Neural progenitor cell (in vitro differentiated cells): ENCODE measurements at places on chromosomes 11 and 22.

DNA sequence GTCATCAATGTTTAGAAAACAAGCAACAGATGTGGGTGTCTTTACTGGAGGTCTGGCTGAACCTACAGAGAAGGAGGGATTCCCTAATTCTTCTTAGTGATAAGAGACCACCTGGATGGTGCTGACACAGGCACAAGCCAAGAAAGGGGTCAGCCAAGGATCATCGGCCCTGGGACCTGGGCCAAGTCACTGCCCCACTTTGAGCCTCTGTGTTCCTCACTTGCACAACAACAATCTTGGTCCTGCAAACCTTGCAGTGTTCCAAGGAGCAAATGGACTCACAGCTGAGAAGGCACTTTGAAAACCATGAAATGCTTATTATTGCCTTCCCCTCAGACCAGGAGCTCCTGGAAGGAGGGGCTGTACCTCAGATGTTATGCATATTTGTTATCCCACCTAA, 7.0 kb upstream of the KCNE3 start:
- no peak for DNase-seq

DNA sequence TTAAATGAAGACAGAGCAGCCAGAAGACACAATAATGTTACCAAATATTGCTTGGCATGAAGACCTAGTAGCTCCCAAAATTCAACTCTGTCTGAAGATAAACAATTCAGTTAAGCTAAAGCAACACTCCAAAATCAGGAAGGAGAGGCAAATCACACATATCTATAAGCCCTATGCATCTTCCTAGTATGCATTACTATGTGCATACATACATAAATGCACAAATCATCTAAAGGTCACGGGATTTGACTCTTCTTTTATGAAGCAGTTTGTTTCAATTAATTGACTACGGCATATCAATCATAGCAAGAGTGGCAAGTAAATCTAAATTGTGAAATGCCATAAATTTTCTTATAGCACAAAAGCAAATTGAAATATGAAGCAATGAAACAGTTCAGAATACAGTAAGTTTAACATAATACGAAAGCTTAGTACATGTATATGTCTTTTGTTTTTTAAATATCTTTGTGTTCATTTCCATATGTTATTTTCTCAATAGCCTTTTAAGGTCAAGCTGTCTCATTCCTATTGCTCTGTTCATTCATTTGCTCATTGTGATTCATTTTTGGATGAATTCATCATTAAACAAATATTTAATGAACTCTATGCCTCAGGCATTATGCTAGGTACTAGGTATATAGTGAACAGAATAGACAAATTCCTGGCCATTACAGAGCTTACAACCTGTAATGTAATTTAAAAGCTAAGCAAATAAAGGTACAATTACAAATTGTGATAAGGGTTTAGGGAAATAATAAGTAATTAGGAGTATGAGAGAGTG, 540.5 kb downstream of the DLG2 start:
- DNase-seq: no peak

DNA sequence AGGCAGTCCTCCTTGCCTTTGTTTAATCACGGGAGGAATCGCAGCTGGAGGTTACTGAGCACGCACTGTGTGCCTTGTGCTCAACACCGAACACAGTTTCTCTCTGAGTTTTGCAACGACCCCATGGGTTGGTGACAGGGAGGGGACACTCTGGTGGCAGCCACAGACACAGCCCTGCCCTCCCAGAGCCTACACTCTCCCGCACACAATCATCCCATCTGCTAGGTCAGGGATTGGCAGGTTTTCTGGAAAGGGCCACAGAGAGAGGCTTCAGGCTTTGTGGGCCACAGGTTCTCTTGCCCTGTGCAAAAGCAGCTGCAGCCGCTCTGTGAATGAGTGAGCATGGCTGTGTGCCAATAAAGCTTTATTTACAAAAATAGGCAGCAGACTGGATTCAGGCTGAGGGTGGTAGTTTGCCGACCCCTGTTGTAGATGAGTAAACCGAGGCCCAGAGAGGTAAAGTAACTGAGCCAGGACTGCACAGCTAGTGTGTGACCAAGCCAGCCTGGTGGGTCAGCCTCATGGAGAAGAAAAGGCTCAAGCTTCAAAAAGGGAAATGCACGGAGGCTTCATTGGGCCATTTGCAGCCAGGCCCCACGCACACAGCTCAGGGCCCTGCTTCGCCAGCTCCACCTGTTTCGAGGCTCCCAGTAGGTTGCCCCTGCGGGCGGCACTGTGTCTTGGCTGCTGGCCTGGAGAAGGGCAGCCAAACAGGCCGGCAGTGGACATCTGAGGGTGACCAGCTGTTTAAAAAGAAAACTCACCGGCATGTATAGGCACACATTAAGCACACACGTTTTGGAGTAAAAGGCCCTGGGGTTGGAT, 16.3 kb downstream of the LTO1 start:
- DNase-seq: no peak

DNA sequence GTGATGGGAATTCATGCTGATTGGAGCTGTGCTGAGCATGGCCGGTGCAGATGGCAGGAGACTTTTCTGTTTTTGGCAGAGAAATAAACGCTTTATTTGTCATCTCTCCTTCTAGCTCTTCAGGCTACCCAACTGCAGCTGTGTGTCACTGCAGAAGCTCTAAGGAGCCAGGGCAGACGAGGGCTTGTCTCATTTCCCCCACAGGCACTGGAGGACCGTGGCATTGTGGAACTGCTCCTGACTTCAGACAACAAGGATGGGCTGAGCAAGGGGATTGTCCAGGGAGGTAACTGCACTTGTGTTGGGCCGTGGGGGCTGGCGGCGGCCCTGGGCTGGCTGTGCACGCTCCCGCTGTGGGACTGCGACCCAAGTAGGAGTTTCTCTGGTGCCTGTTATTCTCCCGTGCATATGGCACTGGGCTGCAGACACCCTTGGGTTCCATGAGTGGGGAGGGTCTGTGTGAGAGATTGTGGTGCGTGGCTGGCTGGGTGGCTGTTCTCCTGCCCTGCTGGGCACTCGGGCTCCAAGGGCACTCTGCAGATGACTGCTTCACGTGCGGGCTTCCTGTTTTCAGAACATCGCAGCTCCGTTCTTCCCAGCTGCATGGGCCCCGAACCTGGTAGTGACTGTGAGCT, 27.2 kb downstream of the GLB1L2 start:
- DNase-seq: no peak

DNA sequence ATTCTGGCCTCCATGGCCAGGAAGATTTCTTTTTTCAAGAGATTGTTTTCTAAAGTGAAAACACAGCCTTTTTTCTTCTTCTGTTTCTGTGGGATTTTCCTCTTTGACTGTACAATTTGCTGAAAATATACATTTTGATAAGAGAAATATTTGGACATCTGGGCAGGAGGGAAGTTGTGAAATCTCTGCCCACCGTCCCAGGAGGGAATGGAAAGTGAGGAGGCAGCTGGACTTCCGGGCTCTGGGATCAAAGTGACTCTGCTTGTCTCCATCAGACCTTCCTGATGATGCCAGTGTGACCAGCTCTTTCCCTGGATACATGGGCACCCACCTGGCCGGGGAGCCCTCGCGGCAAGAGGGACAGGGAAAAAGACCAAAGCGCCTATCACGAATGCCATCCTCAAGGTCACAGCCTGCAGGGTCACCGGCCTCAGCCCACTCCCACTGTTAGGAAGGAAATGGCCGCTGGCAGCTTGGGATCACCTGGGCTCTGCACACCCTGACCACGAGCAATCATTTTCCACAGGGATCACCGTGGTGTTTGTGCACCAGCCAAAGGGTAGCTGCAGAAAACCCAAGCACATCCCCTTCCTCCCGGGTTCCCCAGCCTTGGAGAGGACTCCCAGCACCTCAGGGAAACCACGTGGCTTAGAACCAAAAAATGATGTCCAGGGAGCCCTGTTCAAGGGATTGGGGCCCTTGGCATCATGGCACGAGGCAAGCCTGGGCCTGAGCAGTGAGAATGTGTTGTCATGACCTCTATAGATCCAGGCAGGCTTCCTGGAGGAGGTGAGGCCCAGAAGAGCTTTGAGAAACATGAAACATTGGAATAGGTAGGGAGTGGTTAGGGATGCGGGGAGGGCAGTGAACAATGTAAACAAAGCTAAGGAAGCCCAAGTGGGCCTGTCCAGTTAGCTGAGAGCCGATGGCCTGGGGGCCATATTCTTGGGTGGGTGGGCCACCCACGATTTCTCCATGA, 29.1 kb upstream of the CCND1 start:
- no peak for DNase-seq

GRCh38 chr11:130510407-130511006, 62.1 kb downstream of the ADAMTS15 start:
- DNase-seq: no peak

- DNase-seq: peak; percentile 55
Observed at GRCh38 chr11:69889400-69890318, 70.4 kb upstream of the FGF3 start.

DNA sequence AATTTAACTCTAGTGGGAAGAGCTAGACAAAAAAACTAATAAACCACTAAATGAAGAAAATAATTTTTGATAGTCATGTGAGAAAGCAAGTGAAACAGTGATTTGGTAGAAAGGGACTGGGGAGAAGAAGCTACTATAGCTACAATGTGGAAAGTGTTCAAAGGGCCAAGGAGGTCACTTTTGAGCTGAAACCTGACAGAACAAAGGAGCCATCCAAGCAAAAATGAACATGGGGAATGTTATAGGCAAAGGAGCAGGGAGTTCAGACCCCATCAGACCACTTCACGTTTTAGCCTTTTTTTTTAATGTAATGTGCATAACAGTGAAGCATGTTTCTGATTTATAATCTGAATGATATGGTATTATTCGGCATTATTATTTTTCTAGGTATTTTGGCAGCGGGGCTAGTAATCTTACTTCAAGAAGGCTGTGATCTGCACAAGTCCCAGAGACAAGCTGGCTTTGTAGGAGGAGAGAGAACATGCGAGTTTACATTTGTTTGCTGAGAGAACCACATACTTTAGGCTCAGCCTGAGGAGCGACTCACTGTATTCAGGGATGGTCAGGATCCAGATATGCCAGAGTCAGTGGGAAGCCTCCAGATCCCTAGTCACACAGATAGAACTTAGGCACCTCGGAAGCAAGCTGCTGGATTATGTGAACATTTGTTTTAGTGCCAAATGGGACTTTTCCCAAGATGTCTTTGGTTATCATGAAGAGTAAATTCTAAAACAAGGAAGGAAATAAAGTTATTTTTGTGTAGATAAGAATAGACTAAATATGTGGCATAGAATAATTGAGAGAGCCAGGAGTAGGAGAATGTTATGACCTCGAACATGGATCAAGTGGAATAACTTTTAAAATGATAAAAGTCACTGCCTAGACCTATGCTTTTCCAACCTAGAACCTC, 118.6 kb downstream of the TRIM44 start:
- DNase-seq: peak; percentile 36

- DNase-seq: no peak
Observed at GRCh38 chr11:14506532-14506931, 6.9 kb upstream of the COPB1 start.

GRCh38 chr11:82676483-82677094, 57.1 kb downstream of the FAM181B start:
- DNase-seq: no peak

DNA sequence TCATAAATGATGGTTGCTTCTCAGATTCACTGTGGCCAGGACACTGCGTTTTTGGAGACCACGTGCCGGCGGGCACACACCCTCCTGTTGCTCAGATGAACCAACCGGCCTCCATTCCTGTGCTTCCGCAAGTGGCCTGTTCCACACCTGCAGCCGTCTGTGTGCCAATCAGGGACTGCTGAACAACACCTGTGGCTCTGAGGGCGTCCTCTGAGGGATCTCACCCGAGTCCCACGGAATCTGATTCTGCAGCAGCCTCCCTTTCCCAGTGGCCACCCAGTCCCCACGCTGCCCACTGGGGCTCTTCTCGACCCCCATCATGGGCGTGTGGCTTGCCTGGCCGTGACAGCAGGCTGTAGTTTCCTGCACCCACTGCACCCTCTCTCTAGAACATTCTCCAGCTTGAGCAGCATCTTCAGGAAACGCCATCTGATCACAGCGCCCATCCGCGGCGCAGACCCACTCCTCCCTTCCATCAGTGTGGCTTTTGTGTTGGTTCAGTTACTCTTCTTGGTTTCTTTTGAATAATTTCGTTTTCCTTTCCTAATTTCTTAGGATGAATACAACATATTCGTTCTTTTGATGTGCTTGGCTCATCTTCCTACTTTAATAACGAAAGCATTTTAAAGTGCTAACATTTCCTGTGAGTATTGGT, 100.3 kb upstream of the SLC22A12 start:
- no peak for DNase-seq

- peak; percentile 6 for DNase-seq
Observed at GRCh38 chr11:109275931-109276330, 146.1 kb upstream of the C11orf87 start.

DNA sequence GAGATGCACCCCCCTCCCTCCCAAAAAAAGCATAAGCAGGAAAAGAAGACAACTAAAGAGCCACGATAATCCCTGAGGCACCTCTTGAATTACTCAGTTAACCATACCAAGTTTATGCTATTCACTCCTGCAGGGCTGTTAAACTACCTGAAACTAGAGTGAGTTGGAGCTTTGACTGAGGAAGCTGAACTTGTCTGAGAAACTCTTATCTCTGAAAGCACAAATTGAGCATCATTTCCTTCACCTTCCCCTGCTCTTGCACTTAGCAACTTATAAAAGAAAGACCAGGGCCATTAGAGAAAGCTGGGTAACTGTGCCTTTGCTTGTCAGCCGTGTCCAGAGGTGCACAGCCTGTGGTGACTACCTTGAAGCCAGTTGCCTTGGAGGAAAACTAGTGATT, 745.6 kb downstream of the NELL1 start:
- DNase-seq: no peak

GRCh38 chr22:24144056-24144777, 37.1 kb upstream of the SUSD2 start:
- no peak for DNase-seq

DNA sequence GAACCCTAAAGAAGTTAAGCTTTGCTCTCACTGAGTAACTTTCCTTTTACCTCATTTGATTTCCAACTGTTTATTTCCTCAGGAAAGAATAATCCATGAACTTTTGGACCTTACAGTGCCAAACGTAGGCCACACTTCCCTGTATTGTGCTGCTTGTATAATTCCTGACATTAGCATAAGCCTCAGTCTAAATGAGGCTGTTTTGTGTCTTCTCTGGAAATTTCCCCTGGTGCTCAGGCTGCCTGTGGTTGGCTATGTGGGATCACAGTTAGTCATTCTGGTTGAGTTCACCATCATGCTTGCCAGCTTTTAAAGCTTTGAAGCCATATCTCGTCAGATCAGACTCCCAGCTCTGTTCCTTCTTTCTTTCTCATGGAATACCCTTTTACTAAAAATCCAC, 107.0 kb downstream of the FAM76B start:
- no peak for DNase-seq
